ENCODE measurements at places on chromosomes 1 and 21.

GRCh38 chr21:36499578-36500471, 19.9 kb upstream of the CLDN14 start:
- no peak for DNase-seq

DNA sequence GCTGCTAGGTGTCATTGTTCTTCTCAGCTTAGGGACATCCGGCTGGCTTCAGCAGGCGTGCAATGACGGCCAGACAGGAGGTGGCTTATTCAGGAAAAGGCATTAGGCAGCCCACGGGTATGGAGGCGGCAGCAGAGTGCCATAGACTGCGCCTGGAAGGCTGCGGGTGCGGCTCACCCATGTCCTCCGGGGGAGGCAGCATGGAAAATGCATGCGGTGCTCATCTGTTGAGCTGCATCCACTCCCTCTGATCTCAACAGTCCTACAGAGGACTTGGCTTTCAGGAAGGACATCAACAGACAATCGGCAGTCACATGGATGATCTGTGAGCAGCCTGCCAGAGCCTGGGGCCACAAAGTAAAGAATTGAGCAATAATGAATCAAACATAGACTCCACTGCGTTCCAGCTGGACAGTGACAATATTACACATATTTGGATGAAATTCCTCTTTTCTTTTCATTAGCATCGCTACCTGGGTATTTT, 42.9 kb downstream of the UMODL1 start:
- no peak for DNase-seq

DNA sequence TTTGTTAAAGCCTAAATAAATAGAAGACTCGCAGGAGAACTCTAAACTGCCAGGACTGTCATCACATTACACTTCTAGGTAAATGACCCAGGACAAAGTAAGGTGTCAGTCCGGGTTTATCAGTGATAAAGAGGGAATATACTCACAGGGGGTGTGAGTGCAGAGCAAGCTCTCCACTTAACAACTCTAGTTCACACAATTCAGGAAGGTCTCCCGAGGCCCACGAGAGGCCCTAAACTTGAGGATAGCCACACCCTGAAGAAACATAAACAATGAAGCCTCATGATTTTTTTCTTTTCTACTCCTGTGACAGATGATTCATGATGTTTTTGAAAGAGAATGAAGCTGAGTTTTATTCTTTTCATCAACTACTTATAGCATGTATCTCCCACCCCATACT, 65.6 kb upstream of the EXO1 start:
- DNase-seq: no peak

DNA sequence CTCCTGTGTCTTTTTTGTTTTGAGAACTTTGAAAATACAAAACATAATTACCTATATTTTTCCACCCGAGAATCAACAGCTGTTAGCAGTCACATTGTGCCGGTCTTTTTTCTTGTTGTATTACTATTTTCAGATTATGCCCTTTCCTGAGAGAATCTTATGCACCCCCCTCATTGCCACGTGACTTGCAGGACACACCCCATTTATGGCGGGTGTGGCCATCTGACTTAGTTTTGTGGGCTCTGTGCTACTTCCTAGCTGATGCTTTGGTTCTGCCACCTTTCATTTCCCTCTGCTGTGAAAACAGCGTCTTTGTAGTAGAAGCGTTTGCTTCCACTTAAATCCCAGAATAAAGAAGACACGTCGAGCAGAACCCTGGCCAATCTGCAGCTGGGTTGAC, 82.8 kb upstream of the SOX13 start:
- no peak for DNase-seq

DNA sequence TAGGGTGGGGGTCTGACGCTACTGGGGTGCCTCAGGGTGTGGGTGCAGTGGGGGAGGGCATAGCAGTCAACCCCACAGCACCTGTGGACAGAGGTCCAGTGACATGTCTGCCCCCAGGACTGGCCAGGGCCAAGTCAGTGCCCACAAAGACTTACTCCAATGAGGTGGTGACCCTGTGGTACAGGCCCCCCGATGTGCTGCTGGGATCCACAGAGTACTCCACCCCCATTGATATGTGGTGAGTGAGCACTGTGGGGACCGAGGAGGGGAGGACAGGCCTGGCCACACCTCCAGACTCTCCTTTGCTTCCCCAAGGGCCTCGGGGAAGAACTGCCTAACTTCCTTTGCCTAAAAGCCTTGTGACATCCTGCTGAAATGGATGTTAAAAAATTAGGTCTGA, 23.5 kb downstream of the CDK18 start:
- no peak for DNase-seq

DNA sequence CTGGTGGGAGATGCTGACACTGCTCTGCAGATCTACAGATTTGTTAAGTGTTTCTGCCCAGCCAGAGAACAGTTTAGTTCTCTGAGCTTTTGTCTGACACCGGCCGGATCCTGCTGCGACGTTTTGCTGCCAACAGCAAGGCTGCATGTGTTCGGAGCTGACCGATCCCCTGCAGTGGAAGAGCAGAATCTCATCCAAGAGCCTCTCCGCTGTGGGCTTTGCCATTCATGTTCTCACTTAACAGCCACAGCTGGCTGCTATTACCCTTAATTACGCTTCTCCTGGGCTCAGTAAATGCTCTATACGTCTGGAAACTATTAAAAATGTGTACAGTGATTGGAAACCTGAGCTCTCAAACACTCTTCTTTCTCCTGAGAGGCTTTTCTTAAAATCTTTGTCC, 105.3 kb downstream of the BCAR3 start:
- DNase-seq: no peak

DNA sequence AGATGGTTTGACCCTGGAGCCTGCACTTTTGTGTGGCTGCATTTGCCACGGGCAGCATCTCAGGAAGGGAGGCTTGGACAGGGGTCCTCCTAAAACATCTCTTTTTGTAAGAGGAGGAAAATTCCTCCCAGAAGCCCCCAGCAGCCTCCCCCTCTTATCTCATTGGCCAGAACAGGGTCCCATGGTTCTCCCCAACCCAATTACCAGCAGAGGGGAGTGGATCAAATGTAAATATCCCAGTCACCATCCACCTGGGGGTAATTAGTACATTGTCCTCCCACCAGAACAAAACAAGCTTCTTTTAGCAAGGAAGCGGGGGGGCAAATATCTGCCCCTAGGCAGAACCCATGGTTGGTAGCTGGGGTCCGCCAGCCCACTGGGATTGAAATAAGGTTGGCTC, 44.7 kb upstream of the TENT5B start:
- DNase-seq: no peak

- DNase-seq: peak; percentile 81
Measured at GRCh38 chr1:42913426-42914091, 45.1 kb downstream of the SLC2A1 start.

- DNase-seq: no peak
Measured at GRCh38 chr1:212951947-212952640, 1.8 kb downstream of the VASH2 start.

GRCh38 chr1:48776393-48777218, at the start of gene BEND5:
Gene BEND5, minus strand, starts transcription at chr1:48776891. Its CDS starts 60 bp downstream, at chr1:48776831.
- DNase-seq: no peak

- no peak for DNase-seq
Measured at GRCh38 chr1:246058466-246058865, 448.6 kb downstream of the SMYD3 start.

GRCh38 chr1:36084497-36085115, 712 bp downstream of the TEKT2 start:
- DNase-seq: no peak

DNA sequence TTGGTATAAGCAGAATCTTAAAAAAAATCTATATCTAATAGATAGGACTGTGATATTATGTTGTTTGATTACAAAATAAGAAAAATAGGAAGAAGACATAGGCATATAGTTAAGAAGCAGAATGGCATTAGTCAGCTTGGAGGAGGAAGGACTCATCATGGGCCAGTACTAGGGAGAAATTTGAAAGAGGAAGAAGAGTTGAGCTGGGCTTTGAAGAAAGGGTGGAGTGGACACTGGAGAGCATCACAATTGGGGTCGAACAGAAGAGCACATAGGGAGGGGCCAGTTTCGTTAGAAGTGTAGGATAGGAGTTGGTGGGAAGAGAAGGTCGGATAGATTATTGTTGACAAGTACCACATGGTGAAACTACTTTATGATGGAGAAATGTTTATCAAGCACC, 129.3 kb downstream of the CACHD1 start:
- DNase-seq: no peak

DNA sequence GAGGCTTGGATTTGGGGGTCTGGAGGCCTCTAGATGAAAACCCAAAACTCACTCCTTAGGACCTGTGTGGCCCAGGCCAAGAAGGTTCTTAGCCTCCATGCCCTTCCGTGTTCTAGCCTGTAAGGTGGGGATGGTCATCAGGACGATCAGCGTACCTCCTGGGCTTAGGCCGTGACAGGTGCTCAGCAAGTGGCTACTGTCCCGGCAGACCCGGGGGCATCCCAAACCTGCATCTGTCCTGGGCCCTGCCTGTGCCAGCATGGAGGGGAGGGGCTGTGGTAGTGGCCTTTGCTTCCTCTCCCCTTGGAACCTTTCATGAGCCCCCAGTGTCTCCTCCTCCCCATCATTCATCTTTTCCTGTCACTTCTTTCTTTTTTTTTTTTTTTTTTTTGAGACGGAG, 22.7 kb upstream of the TRAPPC10 start:
- no peak for DNase-seq

DNA sequence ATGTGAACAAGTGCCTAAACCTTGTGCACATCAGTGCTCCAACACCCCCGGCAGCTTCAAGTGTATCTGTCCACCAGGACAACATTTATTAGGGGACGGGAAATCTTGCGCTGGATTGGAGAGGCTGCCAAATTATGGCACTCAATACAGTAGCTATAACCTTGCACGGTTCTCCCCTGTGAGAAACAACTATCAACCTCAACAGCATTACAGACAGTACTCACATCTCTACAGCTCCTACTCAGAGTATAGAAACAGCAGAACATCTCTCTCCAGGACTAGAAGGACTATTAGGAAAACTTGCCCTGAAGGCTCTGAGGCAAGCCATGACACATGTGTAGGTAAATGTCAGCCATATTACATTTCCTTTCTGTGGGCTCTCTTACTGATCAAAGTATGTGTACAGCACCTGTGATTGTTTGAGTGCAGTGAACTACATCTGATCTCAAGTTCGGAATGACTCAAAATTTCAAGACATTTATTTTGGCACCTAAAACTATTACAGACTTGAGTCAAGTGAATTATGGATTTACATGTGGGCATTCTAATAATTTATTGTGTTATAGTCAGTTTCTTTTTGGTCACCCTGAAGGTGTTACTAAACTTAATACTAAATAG, 196.5 kb downstream of the TPR start:
- DNase-seq: no peak

GRCh38 chr1:40143891-40144575, 17.2 kb upstream of the RLF start:
- DNase-seq: peak; percentile 71

DNA sequence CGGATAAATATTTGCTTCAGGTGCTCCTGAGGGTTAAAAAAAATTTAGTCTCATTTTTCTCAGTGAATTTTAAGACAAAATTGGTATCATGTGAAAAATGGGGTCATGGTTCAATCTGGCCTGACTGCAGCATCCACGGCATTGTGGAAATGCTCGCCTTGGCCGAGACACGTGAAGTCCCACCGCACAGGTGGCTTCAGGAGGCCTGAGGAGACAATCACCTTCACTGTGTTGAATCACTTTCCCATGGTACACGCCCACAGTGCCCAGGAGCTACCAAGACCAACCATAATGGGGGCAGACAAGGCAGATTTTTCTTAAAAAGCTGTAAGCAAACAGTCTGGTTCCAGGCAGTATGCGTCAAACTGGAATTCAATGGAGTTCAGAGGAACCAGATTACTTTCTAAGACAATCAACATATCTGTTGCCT, 11.0 kb upstream of the CPLANE2 start:
- DNase-seq: no peak

- no peak for DNase-seq
Measured at GRCh38 chr1:228233136-228233535, 25.3 kb downstream of the OBSCN start.

- no peak for DNase-seq
Measured at GRCh38 chr1:206895325-206895724, 1.9 kb upstream of the IL24 start.

DNA sequence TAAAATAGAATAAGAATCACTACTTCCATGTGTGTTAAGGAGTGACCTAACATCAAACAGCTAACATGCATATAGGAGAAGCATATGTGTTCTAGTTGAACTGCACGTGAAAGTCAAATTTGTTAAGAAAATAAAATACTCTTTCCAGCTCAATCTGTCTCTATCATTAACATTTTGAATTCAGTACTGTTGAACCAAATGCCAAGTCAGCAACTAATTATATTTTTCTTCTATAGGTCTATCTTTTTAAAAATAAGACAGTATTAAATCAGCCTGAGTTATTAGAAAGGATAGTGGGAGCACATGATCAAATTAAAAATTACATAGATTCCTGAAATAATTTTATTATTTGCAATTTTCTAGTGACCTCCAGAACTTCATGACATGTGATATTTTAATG, 141.8 kb downstream of the NRIP1 start:
- DNase-seq: no peak

DNA sequence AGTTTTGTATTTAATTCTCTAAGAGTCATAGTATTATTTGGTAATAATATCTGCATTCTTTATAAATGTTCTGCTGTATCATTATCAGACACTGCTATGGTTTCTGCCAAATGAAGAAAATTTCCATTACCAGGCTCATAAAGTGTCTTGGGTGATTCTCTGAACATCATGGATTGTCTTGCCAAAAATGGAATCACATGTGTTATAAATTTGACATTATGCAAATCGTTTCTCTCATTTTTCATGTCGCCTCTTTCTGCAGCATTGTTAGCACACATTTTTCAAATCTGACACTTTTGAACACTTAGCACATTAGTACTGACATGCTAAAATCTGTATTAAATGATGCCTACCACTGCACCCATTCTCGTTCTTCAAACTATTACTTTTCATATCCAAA, 74.2 kb upstream of the NEK7 start:
- no peak for DNase-seq

- DNase-seq: peak; percentile 37
Measured at GRCh38 chr1:18575620-18576019, 55.0 kb upstream of the PAX7 start.

GRCh38 chr21:28310711-28311110, 682.0 kb downstream of the LTN1 start:
- no peak for DNase-seq

All from activated CD4-positive, alpha-beta T cell treated with anti-CD3 and anti-CD28 coated beads, Interleukin-2, amount 50 U/mL, for 16 hours (primary cell).